ENCODE measurements at places on chromosomes 4 and X. TPM values are rescaled to one million over a fixed set of nuclear protein-coding genes. Genes with fewer than 3 reads are reported as not detected.
A peak's percentile ranks its signal among the peaks of the same experiment; 100 is the strongest.

DNA sequence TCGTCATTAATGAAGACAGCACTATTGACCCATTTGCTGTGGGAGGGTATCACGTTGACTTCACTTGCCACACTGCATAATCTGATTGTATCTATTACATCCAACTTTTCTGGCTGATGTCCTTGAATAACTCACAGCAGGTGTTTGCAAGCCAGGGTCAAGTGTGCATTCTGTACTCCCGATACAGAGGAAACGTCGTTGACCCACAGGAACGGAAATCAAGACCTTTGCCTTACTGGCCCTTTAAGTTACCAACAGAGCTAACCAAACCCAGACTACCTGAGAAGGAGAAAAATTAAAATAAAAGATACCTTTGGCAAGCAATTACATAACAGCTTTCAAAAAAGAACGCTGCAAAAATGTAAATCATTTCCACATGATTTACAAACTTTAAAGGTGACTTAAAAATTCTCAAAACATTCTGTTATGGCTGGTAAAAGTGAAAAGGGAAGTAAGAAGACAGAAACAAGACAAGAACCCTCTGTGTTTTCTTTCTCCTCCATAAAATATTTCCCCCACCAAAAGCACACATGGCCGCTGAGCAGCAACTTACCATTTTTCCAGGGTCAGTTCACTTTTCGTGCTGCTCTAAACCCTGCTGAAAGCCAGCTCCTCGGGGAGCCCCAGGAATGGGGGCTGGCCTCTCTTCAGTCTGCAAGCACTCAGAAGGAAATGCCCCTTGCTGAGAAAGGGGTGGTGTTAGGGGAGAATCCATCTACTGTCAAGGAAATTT lies 6.5 kb upstream of the SHISA3 start:
- no peak for DNase-seq
- H3K4me3 ChIP-seq = no peak overlapping the region
- no peak overlapping the region for H3K27ac ChIP-seq
- no peaks in the 10 kb centered on the region for H3K36me3 ChIP-seq

CCDC160 gene
- total RNA-seq = not detected

GRCh38 chr4:149176039-149176438 lies 639.6 kb downstream of the IQCM start:
- H3K36me3 ChIP-seq = no peaks in the 10 kb centered on the region
- H3K27me3 ChIP-seq = no peaks in the 10 kb centered on the region
- DNase-seq = no peak
- H3K4me3 ChIP-seq = no peak overlapping the region

CT45A3 gene
- total RNA-seq = not detected

SOWAHD gene
- 3.3 TPM for total RNA-seq

GRCh38 chr4:13218326-13218958 lies 265.7 kb downstream of the RAB28 start:
- no peaks in the 10 kb centered on the region for H3K27me3 ChIP-seq
- no peak for DNase-seq
- H3K36me3 ChIP-seq = no peaks in the 10 kb centered on the region
- no peaks in the 10 kb centered on the region for H3K4me1 ChIP-seq

PLXNA3 gene
- total RNA-seq = 26.2 TPM

DNA sequence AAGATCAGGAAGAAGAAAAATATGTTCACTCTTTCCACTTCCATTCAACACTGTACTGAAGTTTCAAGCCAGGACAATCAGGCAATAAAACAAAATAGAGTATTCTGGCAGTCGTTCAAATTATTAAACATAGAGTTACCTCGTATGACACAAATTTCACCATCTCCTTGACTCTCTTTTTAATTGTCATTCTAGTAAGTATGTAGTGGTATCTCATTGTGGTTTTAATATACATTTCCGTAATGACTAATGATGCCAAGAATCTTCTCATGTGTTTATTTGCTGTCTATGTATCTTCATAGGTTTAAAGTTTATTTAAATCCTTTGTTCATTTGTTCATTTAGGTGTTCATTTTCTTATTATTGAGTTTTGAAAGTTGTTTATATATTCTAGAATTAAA lies 352.2 kb downstream of the IDS start:
- DNase-seq = no peak
- H3K27ac ChIP-seq = no peak overlapping the region
- no peak overlapping the region for H3K4me3 ChIP-seq
- H3K36me3 ChIP-seq = no peaks in the 10 kb centered on the region
- H3K27me3 ChIP-seq = no peaks in the 10 kb centered on the region
- no peaks in the 10 kb centered on the region for H3K4me1 ChIP-seq

- no peaks in the 10 kb centered on the region for H3K4me1 ChIP-seq
- H3K36me3 ChIP-seq = no peaks in the 10 kb centered on the region
- peaks cover 15% of the 10 kb centered on the region for H3K27me3 ChIP-seq
- H3K27ac ChIP-seq = no peak overlapping the region
- H3K4me3 ChIP-seq = no peak overlapping the region
- no peak for DNase-seq
Observed at GRCh38 chr4:53532521-53532920, 58.8 kb downstream of the LNX1 start.

DNA sequence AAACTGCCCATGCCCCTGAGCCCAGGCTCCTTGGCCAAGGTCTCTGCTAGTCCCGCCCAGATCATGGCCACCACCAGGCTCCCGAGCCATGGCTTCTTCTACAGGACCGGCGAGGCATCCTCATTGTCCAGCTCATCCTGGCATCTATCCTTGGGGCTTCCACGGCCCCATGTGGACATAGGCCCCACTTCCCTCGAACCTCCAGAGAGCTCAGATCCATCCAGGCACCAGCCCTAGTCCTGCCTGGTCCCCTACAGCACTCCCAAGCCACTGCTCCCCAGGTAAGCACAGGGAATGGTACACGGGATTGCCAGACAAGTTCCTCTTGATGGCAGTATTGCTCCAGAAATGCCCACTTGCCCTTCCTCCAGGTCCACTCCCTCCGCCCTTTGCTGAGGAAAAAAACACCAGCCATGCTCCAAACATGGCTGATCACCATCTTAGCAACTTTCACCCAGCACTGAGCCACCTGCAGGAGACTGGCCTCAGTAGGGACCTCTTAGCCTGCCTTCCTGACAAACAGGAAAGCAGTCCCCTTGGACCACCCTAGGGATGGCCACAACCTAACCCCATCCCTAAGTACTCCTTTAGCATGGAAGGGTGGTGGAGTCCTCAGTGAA lies 272.1 kb upstream of the AGTR2 start:
- no peaks in the 10 kb centered on the region for H3K36me3 ChIP-seq
- H3K4me3 ChIP-seq = no peak overlapping the region
- H3K27me3 ChIP-seq = no peaks in the 10 kb centered on the region
- no peaks in the 10 kb centered on the region for H3K4me1 ChIP-seq

DNA sequence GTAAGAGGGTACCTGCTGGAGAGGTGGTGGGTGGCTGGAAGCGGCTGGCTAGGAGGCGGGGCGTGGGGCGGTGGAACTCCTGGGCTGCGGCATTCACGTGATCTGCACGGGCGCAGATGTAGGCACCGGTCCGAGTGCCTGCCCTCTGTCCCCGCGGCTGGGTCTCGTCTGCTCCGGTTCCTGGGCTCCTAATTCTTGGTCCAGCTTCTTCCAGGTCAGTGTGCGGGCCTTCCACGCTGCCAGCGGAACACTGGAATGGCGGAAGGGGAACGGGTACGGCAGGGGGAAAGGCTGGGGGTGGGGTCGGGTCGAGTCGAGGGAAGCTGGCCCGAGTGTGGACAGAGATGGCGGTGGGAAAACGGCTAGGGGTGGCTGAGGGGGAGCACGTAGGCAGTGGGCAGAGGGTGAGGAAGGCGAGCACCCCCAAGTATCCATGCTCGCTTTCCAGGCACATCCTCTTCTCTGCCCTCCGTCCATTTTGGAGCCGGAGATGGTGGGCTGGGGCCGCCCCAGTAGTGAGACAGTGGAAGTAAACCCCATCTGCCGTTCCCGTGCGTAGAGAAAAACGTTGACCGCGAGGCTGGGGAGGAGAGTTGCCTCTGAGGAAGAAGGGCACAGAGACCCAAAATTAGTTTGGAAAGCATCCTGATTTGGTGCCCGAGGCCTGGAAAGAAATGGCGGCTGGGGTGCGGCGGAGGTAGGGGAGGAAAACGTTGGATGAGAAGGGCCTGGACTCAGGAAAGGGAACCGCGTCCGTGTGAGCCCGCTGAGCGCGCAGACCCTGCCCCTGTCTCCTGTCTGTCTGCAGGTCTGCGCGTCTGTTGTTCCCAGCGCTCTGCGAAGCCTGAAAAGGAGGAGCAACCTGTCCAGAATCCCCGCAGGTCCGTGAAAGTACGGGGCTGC lies at the start of gene TCEAL4:
Gene TCEAL4 (plus strand): TSS at position 105 of the 903 bp plus-strand sequence. CDS start 1,161 bp downstream, outside the sequence.
- peaks cover 16% of the 10 kb centered on the region for H3K27me3 ChIP-seq
- peak; percentile 12 for DNase-seq
- peak within 1 kb of the TSS; percentile 78 for H3K4me3 ChIP-seq
- H3K4me1 ChIP-seq = peaks cover 12% of the 10 kb centered on the region
- no peaks in the 10 kb centered on the region for H3K36me3 ChIP-seq

DNA sequence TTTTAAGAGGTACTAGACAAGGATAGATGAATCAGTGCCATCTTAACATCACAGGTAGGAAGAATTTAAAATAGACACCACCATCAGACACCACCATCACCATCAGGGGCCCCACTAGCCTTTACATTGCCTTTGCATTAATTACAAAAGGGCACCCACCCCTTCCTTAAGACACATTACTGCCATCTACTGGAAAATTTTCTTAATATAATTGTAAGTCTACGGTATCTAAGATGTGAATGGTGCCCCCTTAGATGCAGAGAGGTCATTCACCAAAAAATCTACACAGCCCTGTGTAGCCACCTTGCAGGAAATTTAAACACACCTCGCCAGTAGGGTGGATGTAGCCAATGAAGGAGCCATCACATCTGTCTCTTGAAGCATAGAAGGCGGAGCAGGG lies 184.1 kb downstream of the MID1IP1 start:
- H3K27me3 ChIP-seq = no peaks in the 10 kb centered on the region
- DNase-seq = peak; percentile 5
- H3K36me3 ChIP-seq = no peaks in the 10 kb centered on the region
- no peak overlapping the region for H3K27ac ChIP-seq
- no peaks in the 10 kb centered on the region for H3K4me1 ChIP-seq

- DNase-seq = peak; percentile 39
- H3K36me3 ChIP-seq = peaks cover 2% of the 10 kb centered on the region
- H3K4me3 ChIP-seq = no peak overlapping the region
- no peak overlapping the region for H3K27ac ChIP-seq
- H3K4me1 ChIP-seq = no peaks in the 10 kb centered on the region
- H3K27me3 ChIP-seq = no peaks in the 10 kb centered on the region
Observed at GRCh38 chrX:110167952-110168451, 149.9 kb downstream of the AMMECR1 start.

DNA sequence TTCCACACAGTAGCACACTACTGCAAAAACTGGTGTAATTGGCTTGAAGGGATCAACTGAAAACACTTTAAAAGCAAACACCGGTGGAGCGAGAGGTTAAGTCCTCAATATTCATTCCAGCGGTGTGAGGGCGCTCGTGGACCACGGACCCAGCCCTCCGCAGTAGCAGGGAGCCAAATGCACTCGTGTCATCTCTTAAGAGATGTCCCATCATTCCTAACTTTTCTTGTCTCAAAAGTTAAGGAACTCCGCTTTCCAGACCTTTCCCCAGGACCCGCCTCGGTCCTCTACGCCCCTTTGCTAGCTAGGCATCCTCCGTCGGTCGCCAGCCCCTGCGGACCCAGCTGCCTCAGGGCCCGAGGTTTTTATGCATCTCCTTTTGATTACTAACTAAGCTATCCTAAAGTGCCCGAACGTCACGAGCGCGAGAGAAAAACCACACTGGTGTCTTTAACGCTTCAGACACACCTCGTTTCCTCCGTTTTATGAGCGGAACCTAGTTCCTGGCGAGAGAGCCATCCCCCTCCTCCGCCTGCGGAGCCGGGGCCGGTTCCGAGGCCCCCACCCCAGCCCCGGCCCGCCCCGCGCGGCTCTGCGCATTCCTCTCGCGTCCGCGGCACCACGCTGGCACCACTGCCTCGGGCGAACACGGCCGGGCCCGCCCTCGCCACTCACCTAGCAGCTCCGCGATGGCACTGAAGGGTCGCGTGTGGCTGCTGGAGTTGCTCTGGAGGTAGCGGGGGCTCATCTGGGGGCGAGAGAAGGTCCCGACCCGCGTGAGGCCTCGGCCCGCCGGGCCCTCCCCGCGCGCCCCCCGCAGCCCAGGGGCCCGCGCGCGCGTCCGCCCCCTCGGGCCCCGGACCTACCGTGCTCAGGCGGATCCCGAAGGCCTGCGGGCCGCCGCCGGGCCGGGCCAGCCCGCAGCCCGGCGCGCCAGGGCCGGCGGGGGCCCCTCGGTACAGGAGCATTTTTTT lies 723 bp downstream of the MORC4 start:
- H3K4me3 ChIP-seq = peak overlapping the region; percentile 73
- no peaks in the 10 kb centered on the region for H3K27me3 ChIP-seq
- peak overlapping the region; percentile 68 for H3K27ac ChIP-seq
- DNase-seq = peak; percentile 46

DNA sequence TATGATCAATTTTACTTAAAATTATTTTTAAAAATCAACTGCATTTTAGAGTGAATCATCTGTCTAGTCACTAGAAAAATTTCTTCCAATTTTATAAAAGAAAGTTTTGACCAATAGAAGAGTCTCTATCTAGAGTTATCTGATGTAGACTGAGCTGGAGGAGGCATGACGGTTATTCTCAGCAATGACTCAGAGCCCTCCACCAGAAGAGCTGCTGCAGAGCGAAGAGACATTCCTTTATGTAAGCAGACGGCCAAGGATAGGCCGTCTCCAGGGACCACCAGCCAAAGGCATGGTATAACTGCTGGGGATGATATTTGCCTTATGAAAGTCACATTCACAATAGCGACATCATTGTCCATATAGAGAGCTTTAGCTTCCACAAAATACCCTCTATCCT lies 23.0 kb downstream of the LDB2 start:
- no peak for DNase-seq
- peaks cover 9% of the 10 kb centered on the region for H3K27me3 ChIP-seq
- no peaks in the 10 kb centered on the region for H3K4me1 ChIP-seq
- no peaks in the 10 kb centered on the region for H3K36me3 ChIP-seq
- H3K4me3 ChIP-seq = no peak overlapping the region

GRCh38 chr4:42415281-42415680 lies 18.0 kb downstream of the SHISA3 start:
- H3K4me1 ChIP-seq = no peaks in the 10 kb centered on the region
- H3K36me3 ChIP-seq = peaks cover 2% of the 10 kb centered on the region
- H3K27me3 ChIP-seq = no peaks in the 10 kb centered on the region

DNA sequence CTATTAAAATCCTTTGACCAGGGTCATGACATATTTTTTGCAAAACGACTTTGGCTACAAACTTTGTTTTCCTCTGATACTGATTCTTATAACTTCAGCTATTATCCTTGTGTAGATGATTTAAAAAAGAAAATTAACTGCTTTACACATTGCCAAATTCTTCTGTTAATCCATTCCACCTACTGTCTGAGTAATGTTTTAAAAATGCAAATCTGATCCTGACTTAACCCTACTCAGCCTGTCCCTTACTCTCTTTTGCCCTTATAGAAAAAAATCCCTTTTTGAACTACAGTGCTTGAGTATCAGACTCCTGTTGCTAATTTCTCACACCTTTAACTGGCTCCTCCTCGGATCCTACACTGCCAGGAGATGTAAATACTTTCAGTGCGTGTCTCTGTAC lies 723.1 kb downstream of the ADGRL3 start:
- no peak overlapping the region for H3K27ac ChIP-seq
- DNase-seq = no peak
- no peaks in the 10 kb centered on the region for H3K27me3 ChIP-seq
- no peaks in the 10 kb centered on the region for H3K4me1 ChIP-seq

GRCh38 chrX:1487401-1487800 lies 34.7 kb upstream of the ASMTL start:
- peak; percentile 3 for DNase-seq
- H3K27me3 ChIP-seq = no peaks in the 10 kb centered on the region
- peaks cover 52% of the 10 kb centered on the region for H3K4me1 ChIP-seq
- H3K4me3 ChIP-seq = no peak overlapping the region
- H3K36me3 ChIP-seq = peaks cover 76% of the 10 kb centered on the region
- H3K27ac ChIP-seq = no peak overlapping the region

TRIML2 gene
- total RNA-seq = not detected
